ENCODE measurements at places on chromosomes 11 and 22.

DNA sequence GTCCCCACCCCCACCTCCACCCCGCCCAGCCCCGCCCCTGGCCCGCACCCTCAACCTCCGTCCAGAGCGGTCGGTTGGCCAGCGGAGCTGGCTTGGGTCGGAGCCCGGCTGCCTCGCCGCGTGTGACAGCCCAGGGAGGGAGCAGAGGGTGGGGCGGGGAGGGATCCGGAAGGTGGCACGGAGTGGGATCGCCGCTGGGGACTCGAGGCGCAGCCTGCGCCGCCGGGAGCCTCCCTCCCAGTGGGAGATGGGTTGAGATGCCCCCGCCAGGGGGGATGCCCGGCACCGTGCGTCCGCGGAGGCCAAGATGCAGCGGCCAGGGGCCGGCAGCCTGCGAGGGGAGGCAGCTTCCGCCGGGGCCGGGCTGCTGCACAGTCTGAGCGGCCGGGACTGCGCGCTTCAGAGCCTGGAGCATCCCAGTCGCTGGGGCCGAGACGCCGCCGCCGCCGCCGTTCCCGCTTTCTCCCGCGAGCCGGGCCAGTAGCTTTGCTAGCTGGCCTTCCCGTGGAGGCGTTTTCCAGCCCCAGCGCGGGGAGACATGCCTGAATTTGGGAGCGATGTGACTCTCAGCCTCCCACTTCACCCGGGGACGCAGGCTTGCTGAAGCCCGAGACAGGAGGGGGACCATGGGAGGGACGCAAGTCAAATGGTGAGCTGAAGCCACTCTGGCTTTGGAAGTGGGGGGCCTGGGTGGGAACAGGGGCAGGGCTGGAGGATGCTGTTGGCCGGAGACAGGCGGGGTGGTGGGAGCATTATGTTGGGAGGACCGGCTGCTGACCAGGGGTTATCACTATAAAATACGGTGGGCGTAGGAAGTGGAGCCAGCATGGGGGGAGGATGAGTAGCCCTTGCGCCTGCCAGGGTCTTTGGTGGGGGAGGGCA is 40.2 kb downstream of the DIXDC1 start:
- peak; percentile 73 for DNase-seq

GRCh38 chr22:37222440-37222971 is 10.2 kb upstream of the SSTR3 start:
- no peak for DNase-seq

- no peak for DNase-seq
These were observed 109.7 kb downstream of the HIPK3 start for GRCh38 chr11:33366918-33367317.

GRCh38 chr11:79199729-79200354 is 241.0 kb downstream of the TENM4 start:
- no peak for DNase-seq

GRCh38 chr11:60992842-60993409 is 21.4 kb downstream of the CD6 start:
- DNase-seq = no peak

GRCh38 chr11:103228807-103229206 is 119.6 kb downstream of the DYNC2H1 start:
- DNase-seq = no peak

DNA sequence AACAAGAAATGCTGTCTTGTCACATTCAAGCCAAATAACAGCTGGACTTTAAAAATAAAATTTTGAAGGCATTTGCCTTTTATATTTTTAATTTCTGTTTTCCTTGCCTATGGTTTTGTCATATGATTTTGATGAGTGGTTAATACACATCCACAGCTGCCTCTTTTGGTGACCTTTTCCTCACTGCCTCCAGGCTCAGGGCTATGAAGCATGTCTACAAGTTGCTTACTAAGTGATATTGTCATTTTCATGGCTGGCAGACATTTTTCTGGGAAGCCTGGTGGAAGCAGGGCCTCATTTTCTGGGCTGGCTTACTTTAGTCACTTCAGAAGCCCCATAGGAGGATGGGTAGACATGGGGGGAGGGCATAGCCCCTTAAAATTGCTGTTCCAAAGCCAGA is 344.9 kb downstream of the SOX6 start:
- DNase-seq = no peak

- DNase-seq = peak; percentile 48
These were observed 2.7 kb upstream of the CDC42BPG start for GRCh38 chr11:64846998-64847666.

- DNase-seq = no peak
These were observed 13.3 kb downstream of the FAM118A start for GRCh38 chr22:45322873-45323525.

GRCh38 chr11:86115542-86116385 is 46.9 kb upstream of the PICALM start:
- DNase-seq = no peak

- no peak for DNase-seq
These were observed 34.8 kb downstream of the MRGPRX2 start for GRCh38 chr11:19025481-19026406.

GRCh38 chr22:16954060-16954403 is 54.0 kb downstream of the GAB4 start:
- DNase-seq = no peak

- no peak for DNase-seq
These were observed 35.9 kb upstream of the TREH start for GRCh38 chr11:118715245-118715831.

GRCh38 chr11:129960216-129961214 is 42.1 kb downstream of the PRDM10 start:
- no peak for DNase-seq

DNA sequence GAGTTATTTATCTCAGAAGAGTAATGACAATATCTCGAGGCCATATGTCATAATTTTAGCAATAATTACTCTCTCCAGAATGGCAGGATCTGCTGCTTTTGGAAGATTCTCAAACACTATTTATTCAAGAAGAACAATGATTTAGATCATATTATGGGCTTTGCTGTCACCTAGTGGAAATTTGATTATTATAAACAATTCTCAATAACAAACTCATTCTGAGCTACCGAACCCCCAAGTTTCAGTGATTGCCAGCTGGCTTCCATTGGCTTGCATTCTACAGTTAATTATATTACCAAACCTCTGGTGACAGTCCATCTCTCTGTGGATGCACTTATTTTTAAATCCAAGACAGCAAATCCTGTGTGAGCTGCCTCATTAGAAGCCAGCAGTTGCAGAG is 27.9 kb upstream of the SLC36A4 start:
- no peak for DNase-seq

DNA sequence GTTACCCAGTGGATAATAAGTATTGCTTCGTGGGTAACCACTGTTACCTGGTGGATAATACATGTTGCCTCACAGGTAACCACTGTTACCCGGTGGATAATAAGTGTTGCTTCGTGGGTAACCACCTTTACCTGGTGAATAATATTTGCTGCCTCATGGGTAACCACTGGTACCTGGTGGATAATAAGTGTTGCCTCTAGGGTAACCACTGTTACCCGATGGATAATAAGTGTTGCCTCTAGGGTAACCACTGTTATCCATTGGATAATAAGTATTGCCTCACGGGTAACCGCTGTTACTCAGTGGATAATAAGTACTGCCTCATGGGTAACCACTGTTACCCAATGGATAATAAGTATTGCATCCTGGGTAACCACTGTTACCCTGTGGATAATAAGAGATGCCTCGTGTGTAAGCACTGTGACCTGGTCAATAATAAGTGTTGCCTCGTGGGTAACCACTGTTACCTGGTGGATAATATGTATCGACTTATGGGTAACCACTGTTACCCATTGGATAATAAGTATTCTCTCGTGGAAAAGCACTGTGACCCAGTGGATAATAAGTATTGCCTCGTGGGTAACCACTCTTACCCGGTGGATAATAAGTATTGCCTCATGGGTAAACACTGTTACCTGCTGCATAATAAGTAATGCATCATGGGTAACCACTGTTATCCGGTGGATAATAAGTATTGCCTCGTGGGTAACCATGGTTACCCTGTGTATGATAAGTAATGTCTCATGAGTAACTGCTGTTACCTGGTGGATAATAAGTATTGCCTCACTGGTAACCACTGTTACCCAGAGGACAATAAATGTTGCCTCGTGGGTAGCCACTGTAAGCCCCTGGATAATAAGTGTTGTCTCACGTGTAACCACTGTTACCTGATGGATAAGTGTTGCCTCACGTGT is 20.1 kb upstream of the NXPE4 start:
- DNase-seq = no peak

- DNase-seq = no peak
These were observed 2.2 kb downstream of the GANAB start for GRCh38 chr11:62644220-62644619.

DNA sequence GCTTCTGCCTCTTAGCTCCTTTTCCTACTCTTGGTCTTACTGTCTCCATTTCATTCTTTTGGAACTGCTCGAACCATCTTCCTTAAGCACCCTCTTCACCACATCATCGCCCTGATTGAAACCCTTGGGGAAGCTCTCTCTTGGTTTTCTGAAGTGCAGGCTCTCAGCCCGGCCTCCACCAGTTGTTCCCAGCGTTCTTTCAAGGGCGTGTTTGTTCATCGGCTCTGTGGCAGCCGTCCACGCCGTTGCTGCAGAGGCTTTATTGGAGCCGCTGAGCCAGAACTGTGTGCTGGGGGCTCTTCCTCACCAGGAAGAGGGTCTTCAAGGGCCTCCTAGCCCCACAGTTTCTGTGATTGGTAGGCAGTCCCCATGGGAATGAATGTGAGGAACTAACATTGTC is 214.1 kb downstream of the TBC1D22A start:
- DNase-seq = no peak

DNA sequence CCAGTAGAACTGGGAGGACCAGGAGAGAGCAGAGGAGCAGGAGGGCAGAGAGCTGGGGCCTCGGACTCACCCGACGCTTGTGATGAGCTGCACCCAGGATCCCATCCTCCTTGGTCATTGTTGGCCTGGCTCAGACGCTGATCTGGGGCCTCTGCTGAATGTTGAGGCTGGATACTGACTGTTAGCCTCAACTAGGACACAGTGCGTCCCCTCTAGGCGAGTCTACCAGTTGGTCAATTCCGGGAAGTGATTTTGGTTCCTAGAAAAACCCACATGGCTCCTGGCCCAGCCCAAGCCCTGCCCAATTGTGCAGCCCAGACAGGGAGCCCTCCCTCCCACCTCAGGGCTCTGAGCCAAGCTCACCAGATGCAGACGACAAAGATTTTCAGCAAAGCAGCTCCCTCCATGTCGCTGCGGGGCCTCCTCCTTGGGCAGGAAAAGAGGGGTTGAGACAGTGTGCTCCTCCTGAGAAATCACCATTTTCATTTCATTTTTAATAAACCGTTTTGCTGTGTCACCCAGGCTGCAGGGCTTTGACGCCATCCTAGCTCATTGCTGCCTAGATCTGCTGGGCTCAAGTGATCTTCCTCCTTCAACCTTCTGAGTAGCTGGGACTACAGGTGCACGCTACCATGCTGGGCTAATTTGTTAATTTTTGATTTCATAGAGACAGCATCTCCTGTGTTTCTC is at the start of gene APOL4:
Gene APOL4, minus strand, starts transcription at position 180 of the 690 bp plus-strand sequence. Its CDS starts 75 bp downstream, at position 105.
- no peak for DNase-seq

GRCh38 chr11:45361551-45361950 is 75.4 kb upstream of the SYT13 start:
- no peak for DNase-seq

DNA sequence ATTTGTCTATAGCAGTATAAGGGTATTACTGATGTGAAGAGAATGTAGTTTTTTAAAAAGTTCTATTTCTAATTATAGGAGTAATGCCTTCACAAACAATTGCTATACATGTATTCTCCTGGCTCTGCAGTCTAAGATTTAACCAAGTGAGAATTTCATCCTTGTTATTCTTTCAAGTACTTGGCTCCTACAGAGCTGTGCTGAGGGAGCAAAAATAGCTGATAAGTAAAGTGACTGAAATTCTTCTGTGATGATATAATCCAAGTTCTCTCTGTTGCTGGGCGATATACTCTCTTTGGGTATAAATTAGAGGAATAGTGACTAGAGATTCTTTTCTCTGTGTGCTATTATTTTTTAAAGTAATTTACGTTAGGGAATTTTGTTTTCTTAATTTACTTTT is 68.0 kb downstream of the PGR start:
- DNase-seq = no peak

GRCh38 chr11:16778286-16778685 is 39.8 kb downstream of the C11orf58 start:
- DNase-seq = no peak

GRCh38 chr11:72537051-72537450 is 102.7 kb upstream of the CLPB start:
- no peak for DNase-seq
